Liver (tissue), 10 donors: ENCODE measurements at places on chromosomes 2 and 18. TPM values are rescaled to one million over a fixed set of nuclear protein-coding genes. Genes with fewer than 3 reads are reported as not detected.

CYS1 gene
- total RNA-seq: 4.1 TPM

BMP10 gene
- total RNA-seq: 8.0 TPM

WDR75 gene
- 24.5 TPM for total RNA-seq

GGCX gene
- 189 TPM for total RNA-seq

SPP2 gene
- total RNA-seq: 76.7 TPM

CXCR1 gene
- 1.8 TPM for total RNA-seq

LRRTM1 gene
- total RNA-seq: not detected

RGPD8 gene
- total RNA-seq: 7.2 TPM

LIMS2 gene
- 15.6 TPM for total RNA-seq

CBLN2 gene
- 0.42 TPM for total RNA-seq

KLHL29 gene
- total RNA-seq: 0.47 TPM

ZEB2 gene
- 39.6 TPM for total RNA-seq

FAM228A gene
- 0.05 TPM for total RNA-seq

GRCh38 chr2:45652090-45653031, 886 bp downstream of the PRKCE start:
- H3K27me3 ChIP-seq: no peaks in the 10 kb centered on the region
- no peak for DNase-seq
- H3K27ac ChIP-seq: peak overlapping the region; percentile 99
- no peaks in the 10 kb centered on the region for H3K36me3 ChIP-seq

DNA sequence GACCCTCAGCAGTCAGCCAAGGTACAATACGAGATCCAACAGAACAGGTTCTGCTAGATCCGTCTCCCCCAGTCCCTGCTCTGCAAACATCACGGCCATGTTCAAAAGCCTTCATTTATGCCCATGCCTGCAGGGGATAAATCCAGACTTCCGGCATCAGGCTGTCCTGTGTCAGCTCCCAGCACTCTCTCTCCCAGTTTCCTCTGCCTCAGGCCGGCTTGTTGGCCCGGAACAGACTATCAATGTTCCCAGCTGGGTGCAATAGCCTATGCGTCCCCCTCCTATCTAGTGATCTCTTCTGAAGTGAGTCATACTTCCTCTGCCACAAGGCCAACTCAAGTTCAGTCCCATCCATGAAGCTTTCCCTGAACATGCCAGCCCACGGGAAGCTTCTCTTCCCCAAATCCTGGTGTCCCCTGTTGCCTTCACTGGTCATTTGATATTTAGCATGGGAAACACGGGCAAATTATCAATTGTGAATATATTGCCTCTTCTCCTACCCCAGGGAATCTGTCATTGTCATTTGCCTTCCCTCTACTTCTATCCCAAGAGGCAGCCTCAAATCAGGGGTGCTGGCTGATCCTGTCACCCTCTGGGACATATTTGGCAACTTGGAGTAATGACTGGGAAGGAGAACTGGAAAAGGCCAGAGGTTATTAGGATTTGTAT, 51.1 kb downstream of the CAPN13 start:
- no peaks in the 10 kb centered on the region for H3K27me3 ChIP-seq
- no peaks in the 10 kb centered on the region for H3K36me3 ChIP-seq
- no peak for DNase-seq
- no peak overlapping the region for H3K4me3 ChIP-seq

DNA sequence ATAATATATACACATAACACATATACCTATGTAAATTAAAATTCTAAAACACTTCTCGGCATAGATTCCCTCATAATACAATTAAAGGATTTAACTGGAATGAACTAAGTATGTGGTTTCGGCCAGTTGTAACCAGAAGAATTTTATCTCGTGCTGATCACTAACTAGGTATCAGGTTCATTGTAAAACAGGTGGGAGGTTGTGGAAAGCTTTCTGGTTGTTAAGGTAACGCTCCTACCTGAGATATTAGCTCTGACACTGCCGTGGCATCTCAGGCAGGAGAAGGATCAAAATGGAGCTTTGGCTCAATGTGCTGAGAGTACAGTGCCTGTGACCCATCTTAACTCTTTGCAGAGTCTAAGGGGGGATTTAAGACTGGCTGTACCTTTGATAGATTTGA, 42.5 kb downstream of the SLC9A2 start:
- no peak overlapping the region for H3K4me3 ChIP-seq
- H3K27ac ChIP-seq: no peak overlapping the region
- DNase-seq: no peak
- H3K27me3 ChIP-seq: no peaks in the 10 kb centered on the region

DNA sequence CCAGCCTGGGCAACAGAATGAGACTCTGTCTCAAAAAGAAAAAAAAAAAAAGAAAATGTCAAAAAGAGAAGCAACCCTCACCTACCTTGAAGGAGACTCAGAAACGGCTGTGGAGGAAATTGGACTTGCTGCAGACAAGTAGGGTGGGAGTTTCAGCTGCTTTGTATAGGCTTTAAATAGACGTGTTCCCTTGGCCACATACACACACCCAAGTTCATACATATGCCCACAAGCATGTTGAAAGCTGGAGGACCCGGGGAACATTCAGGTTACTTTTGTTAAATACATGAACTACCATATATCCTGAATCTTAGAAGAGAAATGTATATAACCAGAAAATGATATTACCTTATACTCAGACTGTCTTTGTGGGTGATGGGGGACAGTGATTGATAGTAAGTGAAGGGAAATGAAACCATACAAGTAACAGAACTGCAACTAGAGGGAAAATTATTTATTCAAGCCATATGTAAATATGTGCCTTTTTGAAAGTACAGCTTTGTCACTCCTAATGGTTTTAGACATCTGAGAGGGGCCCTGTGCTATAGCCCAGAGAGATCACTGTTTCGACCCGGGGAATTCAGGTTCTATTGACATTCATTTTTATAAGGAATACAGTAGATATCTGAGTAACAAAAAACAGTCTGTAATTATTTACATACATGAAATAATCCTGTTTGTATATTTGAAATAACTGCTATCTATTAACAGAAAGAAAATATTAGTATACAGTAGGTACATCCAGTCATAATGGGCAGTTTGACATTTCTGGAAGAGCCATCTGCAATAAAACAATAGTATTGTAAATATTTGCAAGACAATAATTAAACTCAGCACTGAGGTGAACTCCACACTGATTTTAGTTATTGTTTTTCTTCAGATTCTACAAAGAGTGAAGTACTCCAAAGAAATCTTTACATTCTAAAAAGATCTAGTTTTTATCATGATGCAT, 48.0 kb upstream of the TGIF1 start:
- H3K4me3 ChIP-seq: no peak overlapping the region
- H3K27me3 ChIP-seq: no peaks in the 10 kb centered on the region
- no peak overlapping the region for H3K27ac ChIP-seq
- no peak for DNase-seq
- no peaks in the 10 kb centered on the region for H3K36me3 ChIP-seq

DNA sequence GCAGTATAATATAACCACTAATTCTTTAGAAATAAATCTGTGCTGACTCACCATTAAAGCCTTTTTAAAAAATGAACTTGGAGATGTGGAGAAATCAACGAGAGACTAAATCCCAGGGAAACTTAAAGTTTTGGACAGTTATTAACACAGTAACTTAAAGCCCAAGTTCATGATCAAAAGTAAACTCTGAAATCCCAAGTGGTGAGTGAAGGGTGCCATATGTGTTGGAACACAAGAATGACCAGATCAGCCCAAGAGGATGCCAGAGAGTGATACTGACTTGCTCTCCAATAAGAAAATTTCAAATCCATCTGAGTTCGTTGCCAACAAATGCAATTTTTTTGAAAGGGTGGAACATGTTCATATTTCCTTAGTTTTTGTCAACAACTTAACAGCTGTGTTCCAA, 838.1 kb upstream of the ACVR2A start:
- H3K4me3 ChIP-seq: no peak overlapping the region
- H3K4me1 ChIP-seq: no peaks in the 10 kb centered on the region
- H3K27ac ChIP-seq: no peak overlapping the region
- H3K36me3 ChIP-seq: no peaks in the 10 kb centered on the region
- no peak for DNase-seq

DNA sequence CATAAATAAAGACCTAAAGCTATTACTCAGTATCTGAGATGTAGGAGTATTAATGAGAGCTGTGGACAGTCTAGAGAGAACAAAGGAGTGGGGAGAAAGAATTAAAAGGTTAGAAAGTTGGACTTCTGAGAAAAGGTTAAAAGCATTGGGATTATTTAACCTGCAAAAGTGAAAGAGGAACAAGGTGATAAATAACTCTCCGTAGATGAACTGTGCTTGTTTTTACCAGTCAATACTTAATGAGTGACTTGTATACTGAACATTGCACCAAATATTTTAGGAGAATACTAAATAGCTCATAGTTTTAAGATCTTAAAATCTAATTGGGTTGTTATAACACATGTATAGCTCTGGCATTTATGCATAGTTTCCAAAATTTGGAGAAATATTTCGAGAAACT, 137.5 kb downstream of the GPD2 start:
- DNase-seq: no peak
- H3K27ac ChIP-seq: no peak overlapping the region
- no peaks in the 10 kb centered on the region for H3K4me1 ChIP-seq

DNA sequence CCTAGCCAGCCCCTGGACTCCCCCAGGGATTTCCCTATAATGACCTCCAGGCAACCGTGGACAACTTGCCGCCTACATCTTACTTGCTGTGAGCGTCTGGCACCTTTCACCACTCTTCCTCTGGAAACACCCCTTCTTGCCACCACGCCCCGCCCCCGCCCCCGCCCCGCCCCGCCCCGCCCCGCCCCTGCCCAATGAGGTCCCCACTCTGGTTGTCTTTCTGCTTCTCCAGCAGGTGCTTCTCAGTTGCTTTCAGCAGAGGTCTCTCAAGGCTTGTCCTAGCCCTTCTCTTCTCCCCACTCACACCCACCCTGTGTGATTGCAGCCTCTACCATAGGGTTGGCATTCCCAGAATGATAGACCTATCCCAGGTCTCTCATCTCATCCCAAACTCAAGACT, 214.5 kb downstream of the EN1 start:
- no peaks in the 10 kb centered on the region for H3K36me3 ChIP-seq
- no peak overlapping the region for H3K4me3 ChIP-seq
- no peak for DNase-seq
- H3K27me3 ChIP-seq: no peaks in the 10 kb centered on the region
- H3K27ac ChIP-seq: no peak overlapping the region

- H3K27me3 ChIP-seq: peaks cover 8% of the 10 kb centered on the region
- no peak overlapping the region for H3K4me3 ChIP-seq
- no peaks in the 10 kb centered on the region for H3K36me3 ChIP-seq
- no peak overlapping the region for H3K27ac ChIP-seq
- H3K4me1 ChIP-seq: peaks cover 4% of the 10 kb centered on the region
Measured at GRCh38 chr18:43276491-43276890, 799 bp downstream of the SYT4 start.

DNA sequence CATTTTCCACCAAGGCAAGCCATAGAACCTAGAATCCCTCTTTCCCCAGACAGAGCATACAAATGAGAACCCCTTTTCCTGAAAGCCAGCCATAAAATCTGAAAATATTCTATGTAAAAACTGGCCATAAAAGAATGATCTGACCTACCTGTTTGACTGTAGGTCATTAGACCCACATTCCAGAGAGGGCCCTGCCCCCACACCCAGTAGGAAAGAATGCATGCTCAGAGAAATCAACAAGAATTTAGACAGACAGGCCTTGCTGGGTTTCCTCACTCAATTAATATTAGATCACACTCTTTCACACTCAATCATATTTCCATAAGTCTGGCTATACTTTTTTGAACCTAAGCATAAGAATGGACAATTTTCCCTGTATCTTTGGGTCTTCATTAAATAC, 929.5 kb downstream of the ERBB4 start:
- no peak for DNase-seq
- H3K27me3 ChIP-seq: no peaks in the 10 kb centered on the region
- no peaks in the 10 kb centered on the region for H3K4me1 ChIP-seq
- H3K36me3 ChIP-seq: no peaks in the 10 kb centered on the region
- H3K4me3 ChIP-seq: no peak overlapping the region

GRCh38 chr2:133641497-133641896, 73.2 kb upstream of the NCKAP5 start:
- no peaks in the 10 kb centered on the region for H3K27me3 ChIP-seq
- H3K36me3 ChIP-seq: no peaks in the 10 kb centered on the region
- no peak for DNase-seq
- H3K27ac ChIP-seq: no peak overlapping the region

DNA sequence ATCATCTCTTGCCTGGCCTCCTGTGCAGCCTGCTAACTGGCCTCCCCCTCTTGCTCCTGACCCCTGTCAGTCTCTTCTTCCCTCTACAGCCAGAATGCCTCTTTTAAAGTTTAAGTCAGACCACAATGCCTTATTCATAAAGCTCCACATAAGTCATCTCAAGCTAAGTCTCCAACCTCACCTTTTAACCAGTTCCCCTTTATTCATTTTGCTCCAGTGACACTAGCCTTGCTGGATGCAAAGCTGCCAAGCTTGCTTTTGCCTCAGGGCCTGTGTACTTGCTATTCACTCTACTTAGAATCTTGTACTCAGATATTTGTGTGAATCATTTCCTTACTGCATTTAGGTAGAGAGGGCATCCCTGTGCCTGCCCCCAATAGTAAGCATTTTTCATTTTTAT, 180.9 kb downstream of the PDE1A start:
- no peaks in the 10 kb centered on the region for H3K36me3 ChIP-seq
- H3K4me3 ChIP-seq: no peak overlapping the region
- DNase-seq: no peak
- peaks cover under 1% of the 10 kb centered on the region for H3K4me1 ChIP-seq
- no peak overlapping the region for H3K27ac ChIP-seq
- no peaks in the 10 kb centered on the region for H3K27me3 ChIP-seq

DNA sequence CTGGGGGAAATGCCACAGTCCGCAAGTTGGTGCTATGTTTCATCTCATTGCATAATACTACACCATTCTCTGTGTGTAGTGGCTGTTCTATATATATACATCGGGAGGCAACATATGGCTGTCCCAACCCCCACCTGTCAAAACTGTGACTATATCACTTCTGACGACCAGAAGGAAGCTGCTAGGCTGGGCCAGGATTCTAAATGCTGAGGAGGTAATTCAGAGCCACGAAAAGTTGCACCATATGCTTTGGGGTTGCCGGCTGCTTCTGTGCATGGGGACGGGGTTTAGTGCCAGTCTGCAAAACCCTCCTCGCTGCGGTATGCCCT, 117.3 kb downstream of the MSH2 start:
- DNase-seq: no peak
- peak overlapping the region; percentile 44 for H3K4me3 ChIP-seq
- H3K36me3 ChIP-seq: no peaks in the 10 kb centered on the region
- H3K4me1 ChIP-seq: peaks cover 11% of the 10 kb centered on the region
- no peak overlapping the region for H3K27ac ChIP-seq
- H3K27me3 ChIP-seq: no peaks in the 10 kb centered on the region

GRCh38 chr2:110958346-110959119, 162.2 kb upstream of the BCL2L11 start:
- H3K4me1 ChIP-seq: no peaks in the 10 kb centered on the region
- no peak overlapping the region for H3K27ac ChIP-seq
- H3K36me3 ChIP-seq: no peaks in the 10 kb centered on the region
- no peak for DNase-seq
- no peak overlapping the region for H3K4me3 ChIP-seq

GRCh38 chr18:23870676-23871380, 143.7 kb upstream of the TTC39C start:
- H3K27me3 ChIP-seq: no peaks in the 10 kb centered on the region
- H3K27ac ChIP-seq: no peak overlapping the region
- no peak overlapping the region for H3K4me3 ChIP-seq
- H3K36me3 ChIP-seq: no peaks in the 10 kb centered on the region

GRCh38 chr2:191676790-191677645, 918 bp upstream of the NABP1 start:
- H3K27ac ChIP-seq: peak overlapping the region; percentile 99
- H3K4me3 ChIP-seq: peak overlapping the region; percentile 57
- no peak for DNase-seq
- no peaks in the 10 kb centered on the region for H3K27me3 ChIP-seq
- no peaks in the 10 kb centered on the region for H3K36me3 ChIP-seq

GRCh38 chr2:230674966-230675672, 37.5 kb upstream of the CAB39 start:
- H3K27ac ChIP-seq: no peak overlapping the region
- no peaks in the 10 kb centered on the region for H3K27me3 ChIP-seq
- H3K4me3 ChIP-seq: no peak overlapping the region
- H3K4me1 ChIP-seq: no peaks in the 10 kb centered on the region
